ENCODE measurements at places on chromosomes 5 and 9. TPM values are rescaled to one million over a fixed set of nuclear protein-coding genes. Genes with fewer than 3 reads are reported as not detected.

CBY3 gene
- total RNA-seq, result not detected

BAAT gene
- total RNA-seq, result not detected

SLC4A9 gene
- 0.12 TPM for total RNA-seq

CENPK gene
- 1.9 TPM for total RNA-seq

ZNF462 gene
- total RNA-seq, result 17.2 TPM

LECT2 gene
- not detected for total RNA-seq

CCNH gene
- total RNA-seq, result 245 TPM

IL33 gene
- total RNA-seq, result 37.2 TPM

Data from omental fat pad (tissue), 4 donors.